ENCODE measurements at places on chromosomes 4 and X. TPM values are rescaled to one million over a fixed set of nuclear protein-coding genes. Genes with fewer than 3 reads are reported as not detected.
A peak's percentile ranks its signal among the peaks of the same experiment; 100 is the strongest.

DNA sequence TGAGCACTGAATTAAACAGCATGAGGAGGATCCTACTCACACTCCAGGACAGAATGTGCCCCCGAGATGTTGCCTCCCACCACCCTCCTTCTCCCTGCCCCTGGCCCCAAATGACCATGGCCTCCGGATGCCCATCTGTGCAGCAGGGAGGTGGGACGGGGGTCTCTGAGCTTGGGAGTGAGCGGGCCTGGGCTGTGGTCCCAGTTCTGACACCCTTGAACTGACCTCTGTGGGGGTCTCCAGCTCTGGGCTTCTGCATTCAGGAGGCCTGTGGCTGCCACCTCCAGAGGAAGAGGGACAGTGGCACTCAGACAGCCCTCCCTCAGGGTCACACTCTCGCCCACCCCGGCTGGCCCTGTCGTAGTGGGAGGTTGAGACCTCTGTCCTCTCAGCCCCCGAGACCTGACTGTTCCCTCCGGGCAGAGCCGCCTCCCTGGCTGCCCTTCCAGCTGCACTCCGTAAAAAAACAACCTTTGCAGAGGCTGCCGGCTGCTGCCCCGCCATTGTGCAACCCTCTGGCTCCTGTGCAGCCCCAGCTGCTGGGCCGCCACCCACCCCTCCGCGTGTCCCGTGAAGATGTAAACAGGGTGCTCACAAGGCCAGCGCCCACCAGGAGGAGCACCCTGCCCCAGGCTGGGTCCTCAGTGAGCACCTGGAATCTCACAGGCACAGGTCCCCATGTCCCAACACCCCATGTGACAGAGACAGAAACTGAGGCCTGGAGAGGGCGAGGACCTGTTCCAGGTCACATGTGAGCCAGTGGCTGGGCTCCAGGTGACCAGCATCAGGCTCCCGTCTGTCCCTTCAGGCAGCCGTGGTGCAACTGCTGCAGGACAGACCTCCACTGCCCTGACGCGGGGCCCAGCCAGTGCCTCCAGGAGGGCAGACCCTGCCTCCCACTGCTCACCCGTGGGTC, 39.6 kb downstream of the HTRA3 start:
- H3K27me3 ChIP-seq, result no peaks in the 10 kb centered on the region
- H3K27ac ChIP-seq, result no peak overlapping the region
- H3K4me1 ChIP-seq, result no peaks in the 10 kb centered on the region
- no peak overlapping the region for H3K4me3 ChIP-seq
- no peaks in the 10 kb centered on the region for H3K36me3 ChIP-seq

GRCh38 chr4:54277691-54278090, 48.6 kb downstream of the PDGFRA start:
- H3K27me3 ChIP-seq, result no peaks in the 10 kb centered on the region
- H3K36me3 ChIP-seq, result peaks cover 46% of the 10 kb centered on the region
- peak; percentile 11 for DNase-seq
- H3K4me1 ChIP-seq, result peaks cover 14% of the 10 kb centered on the region
- H3K4me3 ChIP-seq, result no peak overlapping the region
- H3K27ac ChIP-seq, result peak overlapping the region; percentile 80

DNA sequence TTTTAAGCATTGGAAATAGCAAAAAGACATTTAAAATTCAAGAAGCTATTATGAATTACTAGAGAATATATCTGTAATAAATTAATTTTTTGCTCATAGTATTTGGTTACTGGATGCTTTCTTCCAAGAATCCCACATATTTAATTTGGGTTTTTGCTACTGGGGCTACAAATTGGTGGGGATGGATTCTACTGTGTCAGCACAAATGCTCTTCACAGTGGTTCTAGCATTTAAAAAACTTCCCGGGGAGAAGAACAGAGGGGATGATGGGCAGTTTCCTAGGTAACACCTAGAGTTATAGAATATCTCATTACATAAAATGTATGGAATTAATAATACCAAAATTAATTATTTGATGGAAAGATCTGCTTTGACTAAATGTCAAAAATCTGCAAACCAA, 68.9 kb upstream of the PRPS2 start:
- H3K4me3 ChIP-seq, result no peak overlapping the region
- H3K27me3 ChIP-seq, result no peaks in the 10 kb centered on the region
- no peaks in the 10 kb centered on the region for H3K4me1 ChIP-seq

GRCh38 chr4:46450556-46450955, 60.6 kb upstream of the GABRA2 start:
- no peaks in the 10 kb centered on the region for H3K4me1 ChIP-seq
- no peak for DNase-seq
- no peak overlapping the region for H3K27ac ChIP-seq
- H3K27me3 ChIP-seq, result no peaks in the 10 kb centered on the region
- H3K4me3 ChIP-seq, result no peak overlapping the region
- H3K36me3 ChIP-seq, result no peaks in the 10 kb centered on the region

DNA sequence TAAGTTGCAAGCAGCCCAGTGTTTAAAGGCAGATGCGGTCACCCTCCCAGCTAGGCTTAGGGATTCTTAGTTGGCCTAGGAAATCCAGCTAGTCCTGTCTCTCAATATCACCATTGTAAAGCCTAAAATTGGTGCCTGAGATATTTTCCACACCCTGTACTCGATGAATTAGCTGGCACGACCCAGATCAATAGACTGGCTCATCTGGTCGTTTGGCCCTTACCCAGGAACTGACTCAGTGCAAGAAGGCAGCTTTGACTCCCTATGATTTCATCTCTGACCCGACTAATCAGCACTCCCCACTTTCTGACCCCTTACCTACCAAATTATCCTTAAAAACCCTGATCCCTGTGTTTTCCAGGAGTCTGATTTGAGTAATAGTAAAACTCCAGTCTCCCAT, 384.9 kb upstream of the SLC7A11 start:
- no peak overlapping the region for H3K4me3 ChIP-seq
- H3K27ac ChIP-seq, result no peak overlapping the region
- DNase-seq, result no peak
- H3K27me3 ChIP-seq, result no peaks in the 10 kb centered on the region

GRCh38 chr4:100061835-100062234, 111.8 kb upstream of the H2AZ1 start:
- no peaks in the 10 kb centered on the region for H3K27me3 ChIP-seq
- no peak for DNase-seq
- H3K4me1 ChIP-seq, result no peaks in the 10 kb centered on the region
- no peaks in the 10 kb centered on the region for H3K36me3 ChIP-seq

GRCh38 chrX:123077631-123078030, 106.4 kb upstream of the GRIA3 start:
- DNase-seq, result no peak
- H3K4me3 ChIP-seq, result no peak overlapping the region
- no peaks in the 10 kb centered on the region for H3K27me3 ChIP-seq
- H3K27ac ChIP-seq, result no peak overlapping the region
- H3K36me3 ChIP-seq, result no peaks in the 10 kb centered on the region

GRCh38 chrX:1386338-1387127, 5.4 kb downstream of the SLC25A6 start:
- H3K27me3 ChIP-seq, result no peaks in the 10 kb centered on the region
- H3K27ac ChIP-seq, result no peak overlapping the region
- peaks cover 70% of the 10 kb centered on the region for H3K36me3 ChIP-seq
- DNase-seq, result no peak
- H3K4me3 ChIP-seq, result no peak overlapping the region
- peaks cover 9% of the 10 kb centered on the region for H3K4me1 ChIP-seq

- H3K27ac ChIP-seq, result peak overlapping the region; percentile 66
- peaks cover 4% of the 10 kb centered on the region for H3K4me1 ChIP-seq
- H3K36me3 ChIP-seq, result no peaks in the 10 kb centered on the region
- DNase-seq, result no peak
- no peaks in the 10 kb centered on the region for H3K27me3 ChIP-seq
Observed at GRCh38 chr4:38082424-38083385, 122.5 kb downstream of the PTTG2 start.

The C4orf36 gene
- not detected for total RNA-seq

- H3K4me3 ChIP-seq, result no peak overlapping the region
- no peak overlapping the region for H3K27ac ChIP-seq
- DNase-seq, result no peak
Observed at GRCh38 chrX:120452131-120452530, 17.0 kb downstream of the LAMP2 start.

- no peaks in the 10 kb centered on the region for H3K4me1 ChIP-seq
- H3K36me3 ChIP-seq, result no peaks in the 10 kb centered on the region
Observed at GRCh38 chrX:146456058-146456457, 353.5 kb upstream of the CXorf51B start.

The HS6ST2 gene
- not detected for total RNA-seq

The PFKFB1 gene
- total RNA-seq, result not detected

GRCh38 chr4:101596781-101597552, 193.6 kb upstream of the BANK1 start:
- no peaks in the 10 kb centered on the region for H3K36me3 ChIP-seq
- H3K27me3 ChIP-seq, result no peaks in the 10 kb centered on the region
- no peaks in the 10 kb centered on the region for H3K4me1 ChIP-seq
- DNase-seq, result no peak

The ASB5 gene
- total RNA-seq, result not detected

The TXK gene
- total RNA-seq, result not detected

DNA sequence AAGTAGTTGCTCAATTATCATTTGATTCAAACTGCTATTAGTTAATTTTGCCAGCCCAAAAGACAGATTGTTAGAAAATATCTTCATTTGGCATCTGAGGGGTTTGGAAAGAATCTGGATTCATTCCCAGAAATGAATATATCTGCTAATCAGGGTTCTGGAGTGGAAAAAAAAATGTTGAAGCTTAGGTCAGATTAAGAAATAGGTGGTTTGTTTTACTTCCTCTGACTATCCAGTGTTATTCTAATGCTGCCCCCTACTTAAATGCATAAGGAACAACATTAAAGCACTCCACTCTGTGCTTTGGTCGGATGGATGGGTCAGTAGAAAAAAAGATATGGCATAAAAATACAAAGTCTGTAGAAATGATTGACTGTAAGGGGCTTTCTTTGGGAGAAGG, 89.0 kb downstream of the LUZP4 start:
- H3K4me1 ChIP-seq, result no peaks in the 10 kb centered on the region
- H3K27me3 ChIP-seq, result no peaks in the 10 kb centered on the region
- DNase-seq, result no peak
- H3K36me3 ChIP-seq, result no peaks in the 10 kb centered on the region
- no peak overlapping the region for H3K4me3 ChIP-seq

The SSX2B gene
- total RNA-seq, result not detected

DNA sequence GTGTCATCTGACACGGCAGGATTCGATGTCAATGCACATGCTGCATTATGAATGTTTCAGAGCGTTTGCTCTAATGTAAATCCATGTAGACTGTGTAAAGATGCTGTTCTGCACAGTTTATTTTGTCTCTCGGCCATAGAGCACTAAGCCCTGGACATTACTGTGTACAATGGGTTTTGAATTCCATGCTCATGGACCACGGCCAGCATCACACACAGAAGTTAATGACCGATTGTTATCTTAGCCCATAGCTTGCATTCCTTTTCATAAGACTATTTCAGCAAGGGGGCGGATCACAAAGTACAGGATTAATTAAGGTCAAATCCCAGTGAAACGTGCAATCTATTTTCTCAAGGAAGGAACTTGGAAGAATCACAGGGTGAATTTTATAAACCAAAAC, 286.1 kb upstream of the TENM3 start:
- H3K27me3 ChIP-seq, result no peaks in the 10 kb centered on the region
- H3K4me3 ChIP-seq, result no peak overlapping the region
- DNase-seq, result no peak
- no peak overlapping the region for H3K27ac ChIP-seq

GRCh38 chrX:10325611-10326010, 168.8 kb downstream of the CLCN4 start:
- no peaks in the 10 kb centered on the region for H3K27me3 ChIP-seq
- no peak overlapping the region for H3K27ac ChIP-seq
- no peak overlapping the region for H3K4me3 ChIP-seq
- no peaks in the 10 kb centered on the region for H3K36me3 ChIP-seq

The GABRA4 gene
- total RNA-seq, result 0.11 TPM

The RBM47 gene
- total RNA-seq, result 7.1 TPM

DNA sequence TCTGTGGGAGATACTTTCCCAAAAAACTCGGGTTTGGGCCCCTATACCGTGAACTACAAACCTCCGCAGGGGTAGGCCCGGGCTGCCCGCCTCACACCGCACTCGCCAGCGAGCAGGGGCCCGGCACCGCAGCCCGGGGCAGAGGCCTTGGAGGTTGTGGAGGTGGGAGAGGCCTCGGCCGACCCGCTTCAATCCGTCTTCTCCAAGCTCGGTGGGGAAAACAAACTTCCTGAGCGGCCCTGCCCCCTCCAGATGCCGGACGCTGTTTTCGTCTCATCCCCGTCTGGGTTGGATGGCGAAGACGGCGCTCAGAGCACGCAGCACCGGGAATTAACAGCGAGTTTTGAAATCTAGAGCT, 442 bp upstream of the MCUB start:
- H3K4me3 ChIP-seq, result peak overlapping the region; percentile 93
- no peaks in the 10 kb centered on the region for H3K36me3 ChIP-seq
- no peak for DNase-seq
- peak overlapping the region; percentile 71 for H3K27ac ChIP-seq

The RGN gene
- total RNA-seq, result 1.5 TPM

DNA sequence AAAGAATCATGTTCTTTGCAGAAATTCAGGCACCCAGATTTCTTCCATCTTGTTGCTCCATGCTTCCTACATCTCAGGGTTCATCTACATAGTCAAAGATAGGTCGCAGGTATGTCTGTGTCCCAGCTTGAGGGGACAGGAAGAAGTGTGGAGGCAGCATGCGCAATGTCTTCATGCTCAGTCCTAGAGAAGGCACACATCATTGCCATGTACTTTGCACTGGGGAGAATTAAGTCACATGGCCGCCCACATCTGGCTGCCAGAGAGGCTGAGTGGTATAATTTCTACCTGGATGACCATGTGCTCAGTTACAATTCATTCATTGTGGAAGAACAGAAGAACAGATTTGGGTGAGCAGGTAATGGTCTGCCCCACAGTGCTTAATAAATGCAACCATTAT, 54.1 kb downstream of the GAB1 start:
- H3K4me3 ChIP-seq, result no peak overlapping the region
- peaks cover 49% of the 10 kb centered on the region for H3K4me1 ChIP-seq

The CPE gene
- total RNA-seq, result 199 TPM

DNA sequence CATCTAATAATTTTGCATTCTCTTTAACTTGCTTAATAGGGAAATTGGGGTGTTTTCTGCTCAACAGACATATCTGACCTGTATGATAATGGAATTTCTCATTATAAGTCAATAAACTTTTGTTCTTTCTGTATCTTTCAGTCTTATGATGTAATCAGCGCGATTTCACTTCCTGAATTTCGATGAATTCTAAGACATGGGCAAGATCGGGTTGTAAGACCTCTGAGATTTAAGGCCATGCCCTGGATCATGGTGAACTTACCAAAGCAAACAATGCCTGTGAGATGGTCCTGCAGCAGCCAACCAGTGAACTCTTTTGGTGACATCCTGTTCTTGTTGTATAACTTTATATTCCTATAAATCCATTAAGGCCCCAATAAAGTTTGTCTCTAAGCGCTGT, 88.1 kb downstream of the NBDY start:
- H3K27ac ChIP-seq, result no peak overlapping the region
- no peaks in the 10 kb centered on the region for H3K27me3 ChIP-seq
- peaks cover 5% of the 10 kb centered on the region for H3K36me3 ChIP-seq
- no peaks in the 10 kb centered on the region for H3K4me1 ChIP-seq
